Spinal cord (tissue), 10 donors: ENCODE measurements at places on chromosomes 5 and 9. TPM values are rescaled to one million over a fixed set of nuclear protein-coding genes. Genes with fewer than 3 reads are reported as not detected.
A peak's percentile ranks its signal among the peaks of the same experiment; 100 is the strongest.

- H3K27me3 ChIP-seq: no peaks in the 10 kb centered on the region
- H3K36me3 ChIP-seq: no peaks in the 10 kb centered on the region
- H3K4me3 ChIP-seq: no peak overlapping the region
Observed at GRCh38 chr5:44807269-44807668, 1.5 kb upstream of the MRPS30 start.

DNA sequence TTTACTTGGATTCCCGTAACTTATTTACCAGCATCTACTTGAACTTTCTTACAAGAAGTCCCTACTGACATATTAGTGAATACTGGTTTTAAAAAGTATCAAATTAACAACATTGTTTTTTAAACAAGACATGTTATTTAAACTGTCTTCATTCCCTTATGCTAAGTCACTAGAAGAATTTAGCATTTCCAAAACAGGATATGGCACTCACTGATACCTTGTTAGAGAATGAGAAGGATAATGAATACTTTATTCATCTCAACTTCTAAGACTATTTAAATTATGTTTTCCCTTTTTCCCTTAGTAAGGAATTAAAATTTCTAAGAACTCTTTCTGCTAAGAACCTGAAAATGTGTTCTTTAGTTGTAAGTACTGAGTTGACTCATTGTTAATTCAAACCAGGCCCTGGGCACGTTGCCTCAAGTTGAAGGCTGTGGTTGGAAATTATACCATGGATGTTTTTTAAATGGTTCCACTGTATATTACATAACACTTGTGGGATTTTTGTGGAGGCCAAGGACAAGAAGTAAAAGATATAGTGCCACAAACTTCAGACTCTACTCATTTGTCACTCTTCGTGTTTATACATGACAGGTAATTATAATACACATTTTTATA lies 219.0 kb upstream of the EDIL3 start:
- no peak for DNase-seq
- no peaks in the 10 kb centered on the region for H3K27me3 ChIP-seq
- no peak overlapping the region for H3K27ac ChIP-seq
- H3K36me3 ChIP-seq: no peaks in the 10 kb centered on the region
- H3K4me1 ChIP-seq: no peaks in the 10 kb centered on the region

DNA sequence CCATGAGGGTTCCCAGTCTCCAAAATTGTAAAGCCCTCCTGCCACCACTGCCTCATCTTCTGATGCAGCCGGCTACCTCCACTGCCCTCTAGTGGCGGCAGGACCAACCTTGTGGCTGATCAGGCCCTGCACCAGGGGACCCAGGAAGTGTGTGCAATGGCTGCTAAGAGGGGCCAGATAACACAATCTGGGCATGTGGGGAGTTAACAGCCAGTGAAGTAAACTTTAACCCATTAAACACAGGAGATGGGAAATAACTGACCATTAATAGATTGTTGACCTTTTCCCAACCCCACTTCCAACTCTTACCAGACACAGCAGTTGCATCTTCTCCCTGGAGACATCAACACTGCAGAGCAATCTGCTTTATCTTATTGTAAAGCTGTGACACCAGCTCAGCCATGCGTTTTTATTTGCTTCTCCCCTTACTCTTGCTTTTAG lies 63.3 kb downstream of the FREM1 start:
- DNase-seq: no peak
- no peaks in the 10 kb centered on the region for H3K27me3 ChIP-seq

DNA sequence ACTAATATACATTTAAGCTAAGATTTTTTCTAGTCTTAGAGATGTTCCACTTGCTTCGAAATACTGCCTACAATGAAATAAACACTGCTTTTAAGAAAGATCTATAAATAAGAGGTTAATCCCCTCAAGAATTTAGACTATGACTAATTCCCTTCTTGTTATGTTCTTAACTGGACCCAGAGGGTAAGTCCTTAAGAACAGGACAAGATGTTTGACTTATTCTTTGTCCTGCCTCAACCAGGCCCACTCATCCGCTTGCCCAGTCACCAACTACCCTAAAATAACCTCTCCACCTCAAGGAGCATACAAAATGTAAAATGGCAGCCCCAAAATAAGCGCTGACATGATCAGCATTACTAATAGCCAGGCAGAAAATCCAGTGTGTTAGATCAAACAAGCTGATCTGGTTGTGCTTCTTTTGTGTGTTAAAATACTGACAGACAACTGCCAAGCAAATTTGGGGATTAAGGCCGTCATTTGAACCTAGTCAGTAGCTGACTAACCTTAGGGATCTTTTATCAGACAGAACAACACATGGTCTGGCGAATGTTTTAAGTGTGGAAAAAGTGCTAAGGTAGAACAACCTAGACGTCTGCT lies 93.7 kb upstream of the SMC5 start:
- H3K4me1 ChIP-seq: no peaks in the 10 kb centered on the region
- H3K27me3 ChIP-seq: no peaks in the 10 kb centered on the region
- DNase-seq: no peak
- no peak overlapping the region for H3K4me3 ChIP-seq

DNA sequence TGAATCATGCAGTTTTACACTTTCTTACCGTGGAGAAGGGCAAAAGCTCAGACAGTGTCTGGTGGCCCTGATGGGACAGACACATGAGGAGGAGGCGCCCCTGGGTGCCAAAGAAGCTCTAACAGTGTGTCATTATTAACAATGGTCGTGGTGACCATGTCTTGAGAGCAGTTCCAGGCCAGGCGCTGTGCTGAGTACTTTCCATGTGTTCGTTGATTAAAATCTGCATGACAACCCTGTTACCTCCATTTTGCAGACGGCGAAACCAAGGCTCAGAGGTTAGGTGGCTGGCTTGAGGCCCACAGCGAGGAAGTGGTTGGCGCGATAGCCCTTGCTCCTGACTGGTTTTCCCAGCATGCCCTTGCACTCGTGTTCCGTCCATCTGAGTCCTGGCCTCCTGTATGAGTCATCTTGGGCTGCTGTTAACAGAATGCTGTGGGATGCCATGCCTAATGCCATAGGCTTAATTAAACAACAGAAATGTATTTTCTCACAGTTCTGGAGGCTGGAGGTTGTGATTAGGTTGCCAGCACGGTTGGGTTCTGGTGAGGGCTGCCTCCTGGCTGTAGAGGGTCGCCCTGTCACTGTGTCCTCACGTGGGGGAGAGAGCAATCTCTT lies 92.0 kb downstream of the AMBP start:
- peaks cover 20% of the 10 kb centered on the region for H3K36me3 ChIP-seq
- no peak for DNase-seq
- peaks cover 34% of the 10 kb centered on the region for H3K4me1 ChIP-seq
- H3K4me3 ChIP-seq: no peak overlapping the region

GRCh38 chr5:94463739-94464138 lies 154.7 kb downstream of the KIAA0825 start:
- DNase-seq: no peak
- H3K4me3 ChIP-seq: no peak overlapping the region
- no peaks in the 10 kb centered on the region for H3K27me3 ChIP-seq
- H3K27ac ChIP-seq: peak overlapping the region; percentile 58

DNA sequence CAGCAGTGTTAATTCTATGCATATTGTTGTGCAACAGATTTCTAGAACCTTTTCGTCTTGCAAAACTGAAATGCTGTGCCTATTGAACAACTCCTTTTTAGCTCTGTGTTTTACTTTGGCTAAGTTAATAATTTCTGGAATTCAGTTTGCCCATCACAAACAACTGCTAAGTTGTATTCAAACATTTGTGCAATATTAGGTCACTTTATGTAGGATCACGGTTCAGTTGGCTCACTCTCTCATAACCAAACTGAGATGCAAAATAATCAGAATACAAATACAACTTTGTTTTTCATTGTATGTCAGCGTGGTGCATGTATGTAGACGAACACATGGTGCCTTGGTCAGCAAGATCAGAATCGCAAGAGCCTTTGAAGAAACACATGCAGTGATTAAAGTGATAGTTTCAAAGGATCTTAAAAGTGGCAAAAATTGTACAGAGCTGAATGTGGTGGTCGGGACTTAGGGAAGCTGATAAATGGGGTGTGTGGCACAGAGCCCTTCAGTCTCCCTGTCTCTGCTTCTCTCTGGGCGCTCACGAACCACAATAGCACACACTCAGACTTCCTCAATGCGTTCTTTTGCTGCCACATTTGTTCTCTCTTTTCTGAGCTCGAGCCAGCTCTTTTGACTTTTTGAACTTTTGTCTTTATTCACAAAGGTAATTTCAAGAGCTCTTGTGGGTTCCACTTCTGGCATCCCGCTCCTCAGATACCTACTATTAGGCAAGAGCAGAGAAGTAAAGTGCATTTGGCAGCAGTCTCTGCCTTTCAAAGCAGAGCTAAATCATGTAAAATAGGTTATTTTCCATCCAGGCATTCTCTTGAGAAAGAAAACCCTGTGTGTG lies 112.4 kb upstream of the CTSL start:
- no peaks in the 10 kb centered on the region for H3K27me3 ChIP-seq
- peaks cover 12% of the 10 kb centered on the region for H3K4me1 ChIP-seq
- peak; percentile 48 for DNase-seq
- no peak overlapping the region for H3K27ac ChIP-seq

- no peak overlapping the region for H3K4me3 ChIP-seq
- H3K4me1 ChIP-seq: peaks cover 43% of the 10 kb centered on the region
- H3K27ac ChIP-seq: peak overlapping the region; percentile 37
- no peaks in the 10 kb centered on the region for H3K36me3 ChIP-seq
Observed at GRCh38 chr5:150638488-150639376, 1.7 kb upstream of the SYNPO start.

GRCh38 chr9:2396622-2397285 lies 224.8 kb upstream of the VLDLR start:
- no peak for DNase-seq
- H3K4me3 ChIP-seq: no peak overlapping the region
- no peaks in the 10 kb centered on the region for H3K4me1 ChIP-seq
- H3K27ac ChIP-seq: no peak overlapping the region
- H3K36me3 ChIP-seq: no peaks in the 10 kb centered on the region

GRCh38 chr5:168947212-168947868 lies 353.6 kb downstream of the SLIT3 start:
- no peak for DNase-seq
- no peaks in the 10 kb centered on the region for H3K36me3 ChIP-seq
- no peak overlapping the region for H3K4me3 ChIP-seq
- H3K27ac ChIP-seq: no peak overlapping the region

GRCh38 chr5:23042226-23042625 lies 189.1 kb upstream of the CDH12 start:
- peak; percentile 12 for DNase-seq
- H3K4me1 ChIP-seq: no peaks in the 10 kb centered on the region
- no peak overlapping the region for H3K4me3 ChIP-seq
- H3K27me3 ChIP-seq: no peaks in the 10 kb centered on the region
- H3K36me3 ChIP-seq: no peaks in the 10 kb centered on the region

DNA sequence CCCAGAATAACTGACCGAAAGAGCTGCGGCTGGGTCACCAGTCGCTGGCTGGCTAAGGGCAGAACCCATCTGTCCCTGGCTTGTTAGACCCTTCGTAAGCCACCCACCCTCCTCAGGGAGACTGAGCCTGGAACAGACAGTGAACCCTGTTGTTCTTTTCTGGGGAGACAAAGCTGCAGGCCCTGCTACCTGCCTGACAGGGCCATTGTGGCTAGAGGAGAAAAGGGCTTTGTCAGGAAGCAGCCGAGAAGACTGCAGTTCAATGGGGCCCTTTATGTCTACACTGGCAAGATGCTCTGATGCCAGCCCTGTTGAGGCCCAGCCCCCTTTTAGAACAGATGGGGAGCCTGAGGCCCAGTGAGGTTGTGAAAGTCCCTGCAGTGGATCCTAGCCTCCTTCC lies 3.7 kb upstream of the NIPAL4 start:
- H3K27ac ChIP-seq: no peak overlapping the region

- no peaks in the 10 kb centered on the region for H3K4me1 ChIP-seq
- H3K27me3 ChIP-seq: no peaks in the 10 kb centered on the region
- peaks cover 2% of the 10 kb centered on the region for H3K36me3 ChIP-seq
- no peak overlapping the region for H3K27ac ChIP-seq
Observed at GRCh38 chr5:154005648-154006047, 33.1 kb downstream of the FAM114A2 start.

- no peak overlapping the region for H3K27ac ChIP-seq
- H3K4me1 ChIP-seq: no peaks in the 10 kb centered on the region
- H3K27me3 ChIP-seq: no peaks in the 10 kb centered on the region
- no peak for DNase-seq
- H3K36me3 ChIP-seq: no peaks in the 10 kb centered on the region
Observed at GRCh38 chr5:103487822-103488493, 74.6 kb downstream of the NUDT12 start.

Gene TUSC1
- polyA plus RNA-seq: 24.8 TPM

Gene IRX4
- polyA plus RNA-seq: 0.54 TPM

Gene FBXW5
- polyA plus RNA-seq: 103 TPM

Gene CDKN2B-AS1
- polyA plus RNA-seq: 0.51 TPM

Gene MORN5
- 7.5 TPM for polyA plus RNA-seq

Gene TERT
- polyA plus RNA-seq: 0.06 TPM

Gene LCN15
- 0.14 TPM for polyA plus RNA-seq

Gene SOWAHA
- polyA plus RNA-seq: 4.8 TPM

Gene ROR2
- polyA plus RNA-seq: 5.3 TPM
